IPS DF 19.7 (cell line): ENCODE measurements at places on chromosomes 4 and X.

GRCh38 chrX:151703487-151703886, 8.2 kb downstream of the PRRG3 start:
- no peak for DNase-seq

GRCh38 chr4:24112466-24112865, 222.6 kb upstream of the PPARGC1A start:
- no peak for DNase-seq

- DNase-seq = no peak
Measured at GRCh38 chr4:158129694-158130093, 43.1 kb downstream of the GASK1B start.

- no peak for DNase-seq
Measured at GRCh38 chr4:10656420-10656819, 28.1 kb downstream of the CLNK start.

DNA sequence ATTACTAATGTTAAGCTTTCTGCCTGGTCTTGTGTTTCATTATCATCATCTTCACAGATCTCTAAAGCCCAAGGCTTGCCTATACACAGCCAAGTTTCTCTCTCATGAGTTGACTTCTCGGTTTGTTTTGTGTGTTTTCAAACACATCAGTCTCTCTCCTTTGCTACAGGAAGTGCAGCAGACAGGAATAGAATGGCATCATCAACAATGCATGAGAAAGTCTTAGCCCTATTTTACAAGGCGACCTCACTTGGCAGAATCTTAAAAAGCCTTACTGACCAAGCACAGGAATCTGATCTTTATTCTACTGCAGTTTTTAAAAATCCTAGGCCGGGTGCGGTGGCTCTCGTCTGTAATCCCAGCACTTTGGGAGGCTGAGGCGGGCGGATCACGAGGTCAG, 36.8 kb downstream of the CC2D2A start:
- no peak for DNase-seq
